ENCODE measurements at places on chromosomes 11 and 22. TPM values are rescaled to one million over a fixed set of nuclear protein-coding genes. Genes with fewer than 3 reads are reported as not detected.

Gene IL17REL
- not detected for total RNA-seq

Gene TMEM45B
- 162 TPM for total RNA-seq

Gene CECR2
- total RNA-seq = not detected

Gene OR9Q2
- not detected for total RNA-seq

Gene GLYAT
- total RNA-seq = not detected

Gene OR10A2
- not detected for total RNA-seq

Gene C11orf21
- not detected for total RNA-seq

Gene FZD4
- total RNA-seq = 0.38 TPM

Gene BBOX1
- total RNA-seq = 5.6 TPM

Gene NR1H3
- total RNA-seq = 9.5 TPM

Gene P2RX6
- total RNA-seq = 0.13 TPM

Gene INSC
- 1.2 TPM for total RNA-seq

Gene SLC29A2
- 1.9 TPM for total RNA-seq

Gene PVALB
- total RNA-seq = not detected

Gene LRRC32
- total RNA-seq = 0.26 TPM

Gene LMNTD2
- 0.90 TPM for total RNA-seq

Gene APOL4
- total RNA-seq = under 0.01 TPM

Gene CREBZF
- total RNA-seq = 57.7 TPM

Gene CHST1
- 2.4 TPM for total RNA-seq

Gene SMC1B
- total RNA-seq = not detected

Gene CDC42EP2
- 2.4 TPM for total RNA-seq

Gene CEND1
- not detected for total RNA-seq

Gene RTN4R
- total RNA-seq = 2.8 TPM

Gene MFNG
- 0.26 TPM for total RNA-seq

Gene SCUBE2
- not detected for total RNA-seq

Gene TOP3B
- total RNA-seq = 27.9 TPM

Data from bronchial epithelial cell (primary cell).